Stimulated activated CD4-positive, alpha-beta T cell treated with anti-CD3 and anti-CD28 coated beads, Interleukin-1b, Interleukin-23, amount 100 ng/mL, for 1 hour (primary cell): ENCODE measurements at places on chromosomes 7 and 10.

DNA sequence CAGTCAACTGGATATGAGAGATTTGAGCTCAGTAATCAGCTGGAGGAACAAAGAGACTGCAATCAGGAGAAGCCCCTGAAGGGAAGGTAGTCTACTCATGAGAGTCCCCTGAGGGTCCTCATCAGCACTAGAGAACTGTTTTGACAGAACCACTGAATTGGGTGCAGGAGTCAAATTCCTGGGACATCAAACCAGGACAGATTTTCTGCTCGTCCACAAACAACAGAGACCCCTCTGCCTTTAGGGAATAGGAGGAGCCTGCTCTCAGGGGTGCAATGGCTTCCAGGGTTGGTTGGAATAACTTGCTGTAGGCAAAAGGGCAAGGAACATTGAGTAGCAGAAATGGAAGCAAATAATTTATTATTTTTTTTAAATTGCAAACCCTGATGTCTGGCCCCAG is 21.9 kb upstream of the NEUROD6 start:
- DNase-seq: no peak

DNA sequence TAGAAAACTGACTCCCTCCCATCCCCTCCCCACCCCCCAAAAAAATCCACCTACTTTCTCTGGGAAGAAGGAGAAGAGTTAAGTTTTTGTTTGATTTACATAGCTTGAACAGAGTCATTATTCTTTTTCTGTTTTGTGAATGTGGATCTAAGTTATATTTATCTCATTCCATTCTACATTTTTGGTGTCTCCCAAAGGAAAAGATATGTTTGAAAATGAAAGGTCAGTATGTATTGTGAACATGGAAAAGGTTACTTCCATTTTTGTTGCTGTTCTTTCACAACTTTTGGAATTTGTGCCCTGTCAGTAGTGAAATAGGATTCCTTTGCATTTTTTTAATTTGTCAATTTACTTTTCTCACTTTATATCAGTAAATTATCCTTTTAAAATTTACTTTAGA is 547.9 kb downstream of the SUGCT start:
- DNase-seq: no peak

- DNase-seq: no peak
These were observed 224.6 kb upstream of the PPP2R2D start for GRCh38 chr10:131676046-131676799.

GRCh38 chr7:31020652-31021051 is 31.5 kb upstream of the ADCYAP1R1 start:
- DNase-seq: no peak

DNA sequence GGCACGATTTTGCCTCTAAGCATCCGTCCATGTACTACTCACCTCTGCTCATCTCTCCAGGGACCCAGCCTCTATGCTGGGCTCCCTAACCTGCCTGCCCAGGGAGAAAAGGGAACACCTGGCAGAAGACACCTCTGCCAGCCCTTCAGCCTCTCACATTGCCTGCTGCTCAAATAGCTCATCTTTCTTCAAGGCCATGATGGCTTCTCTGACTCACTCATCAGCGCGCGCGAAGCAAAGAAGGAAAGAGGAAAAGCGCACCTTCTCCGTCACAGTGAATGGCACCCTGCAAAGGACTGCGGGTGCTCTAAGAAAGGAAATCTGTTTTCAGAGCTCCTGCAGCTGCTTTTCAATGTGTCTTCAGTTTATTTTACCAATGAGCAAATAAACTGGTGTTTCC is 174.0 kb downstream of the PRKAG2 start:
- no peak for DNase-seq

- DNase-seq: no peak
These were observed 53.0 kb downstream of the KLRG2 start for GRCh38 chr7:139430443-139430842.

GRCh38 chr10:123415523-123415922 is 250.6 kb upstream of the GPR26 start:
- no peak for DNase-seq
